ENCODE measurements at places on chromosomes 3 and 15.
A peak's percentile ranks its signal among the peaks of the same experiment; 100 is the strongest.

- peak; percentile 14 for DNase-seq
These were observed 25.6 kb upstream of the VPS8 start for GRCh38 chr3:184786280-184786941.

- no peak for DNase-seq
These were observed 24.7 kb downstream of the MINDY2 start for GRCh38 chr15:58795825-58796224.

- no peak for DNase-seq
These were observed 672.7 kb upstream of the NAALADL2 start for GRCh38 chr3:174186377-174186989.

DNA sequence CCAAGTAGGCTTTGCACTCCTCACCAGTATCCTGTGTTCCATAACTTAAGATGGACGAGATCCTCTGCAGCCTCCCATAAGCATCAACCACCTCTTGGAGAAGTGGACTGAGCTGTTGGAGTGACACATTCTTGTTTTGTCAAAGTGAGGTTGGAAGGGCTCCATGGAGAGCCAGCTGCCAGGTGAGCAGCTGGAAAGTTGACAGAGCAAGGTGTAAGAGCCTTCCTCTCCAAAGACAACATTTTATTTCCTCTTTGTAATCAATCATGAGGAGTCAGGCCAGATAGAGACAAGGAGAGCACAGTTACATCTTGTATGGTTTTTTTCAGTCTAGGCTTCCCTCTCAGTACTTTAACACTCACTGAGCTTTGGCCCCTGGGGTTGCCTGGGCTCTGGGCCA, 5.1 kb downstream of the ABI3BP start:
- no peak for DNase-seq

- DNase-seq, result peak; percentile 43
These were observed at the start of gene TTC23 for GRCh38 chr15:99249270-99249841. Gene TTC23, minus strand, starts transcription at chr15:99249581. Its CDS starts 20,869 bp downstream, at chr15:99228712.

- DNase-seq, result no peak
These were observed 50.0 kb upstream of the ADPGK start for GRCh38 chr15:72833561-72833960.

- no peak for DNase-seq
These were observed 29.2 kb downstream of the PRR23E start for GRCh38 chr3:127222163-127222562.

DNA sequence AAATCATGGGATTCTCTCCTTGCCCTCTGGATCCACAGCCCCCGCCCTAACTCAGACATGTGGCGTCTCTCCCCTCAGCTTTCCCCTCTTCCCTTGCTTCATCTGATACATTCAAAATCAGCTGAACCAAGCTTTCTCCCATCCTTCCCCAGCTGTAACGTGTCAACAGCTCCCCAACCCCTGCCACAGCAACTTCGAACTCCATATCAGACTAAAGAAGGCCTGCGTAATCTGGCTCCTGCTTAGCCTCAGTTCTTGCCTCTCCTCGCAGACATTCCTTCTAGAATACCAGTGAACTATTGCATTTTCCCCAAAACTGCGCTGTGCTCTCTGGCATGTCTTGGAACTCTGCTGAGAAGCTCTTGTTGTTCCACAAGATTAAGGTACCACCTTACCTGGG, 18.3 kb downstream of the B4GALT4 start:
- no peak for DNase-seq
